ENCODE measurements at places on chromosomes 5 and 9.

GRCh38 chr9:70043689-70044489 lies at the start of gene MAMDC2:
Gene MAMDC2, plus strand, starts transcription at chr9:70043848. Its CDS starts 350 bp downstream, at chr9:70044198.
- DNase-seq, result no peak

DNA sequence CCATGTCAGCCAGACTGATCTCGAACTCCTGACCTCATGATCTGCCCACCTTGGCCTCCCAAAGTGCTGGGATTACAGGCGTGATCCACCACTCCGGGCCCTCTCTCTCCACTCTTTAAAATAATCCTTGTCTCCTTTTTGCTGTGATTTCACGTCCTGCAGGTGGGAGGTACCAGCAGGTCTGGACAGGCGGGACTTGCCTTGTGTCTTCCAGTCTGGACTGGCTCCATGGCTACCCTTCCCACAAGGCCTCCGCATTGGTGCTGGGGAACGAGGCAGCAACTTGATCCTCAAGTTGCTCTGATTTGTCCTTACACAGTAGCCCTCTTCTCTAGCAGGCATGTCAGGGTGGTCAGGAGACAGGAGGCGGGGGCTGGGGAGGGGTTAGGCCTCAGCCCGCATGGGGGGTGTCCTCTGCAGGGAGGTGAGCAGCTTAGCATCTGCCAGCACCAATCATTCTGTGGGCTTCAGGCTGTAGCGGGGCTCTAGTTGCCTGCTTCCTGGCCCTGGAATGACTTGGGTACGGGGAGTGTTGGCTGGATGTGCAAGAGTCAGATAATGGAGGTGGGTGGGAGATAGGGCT lies 54.3 kb downstream of the TENT4A start:
- DNase-seq, result no peak

GRCh38 chr5:174567506-174568141 lies 156.8 kb upstream of the MSX2 start:
- DNase-seq, result no peak

DNA sequence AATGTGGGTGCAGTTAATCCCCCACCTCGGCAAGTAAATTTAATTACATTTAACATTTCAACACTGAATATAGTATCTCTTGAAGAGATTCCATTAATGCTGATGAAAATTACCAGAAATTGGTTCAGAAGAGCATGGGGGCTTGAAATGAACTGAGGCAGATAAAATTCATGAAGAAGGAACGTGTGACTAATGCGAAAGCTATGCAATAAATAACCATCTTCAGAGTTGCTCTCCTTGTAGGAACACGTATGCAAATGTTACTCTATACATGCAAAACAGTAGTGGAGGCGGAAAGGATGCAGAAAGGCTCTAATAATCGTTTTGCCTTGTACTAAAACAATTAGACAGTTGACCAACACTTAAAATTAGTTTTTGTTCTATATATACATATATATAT lies 320.2 kb downstream of the CTNND2 start:
- no peak for DNase-seq

GRCh38 chr5:132456296-132456986 lies 34.1 kb downstream of the IRF1 start:
- DNase-seq, result no peak

DNA sequence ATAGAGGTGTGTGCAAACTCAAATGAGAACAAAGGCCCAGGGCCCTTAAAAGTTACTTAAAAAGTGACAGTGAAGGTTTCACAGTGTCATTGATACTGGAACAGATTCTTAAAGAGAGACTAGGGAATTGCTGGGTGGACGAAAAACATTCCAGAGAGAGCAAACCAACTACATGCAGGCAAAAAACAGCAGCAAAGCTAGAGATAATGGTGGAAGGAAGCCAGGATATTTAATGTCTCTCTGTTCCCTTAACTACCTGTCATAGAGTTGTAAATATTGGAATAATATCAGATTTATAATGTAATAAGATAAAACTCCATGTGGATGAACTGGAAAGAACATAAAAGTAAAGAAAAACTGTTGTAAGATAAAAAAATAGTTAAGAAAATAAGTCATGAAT lies 508.6 kb downstream of the TAF11L14 start:
- no peak for DNase-seq

DNA sequence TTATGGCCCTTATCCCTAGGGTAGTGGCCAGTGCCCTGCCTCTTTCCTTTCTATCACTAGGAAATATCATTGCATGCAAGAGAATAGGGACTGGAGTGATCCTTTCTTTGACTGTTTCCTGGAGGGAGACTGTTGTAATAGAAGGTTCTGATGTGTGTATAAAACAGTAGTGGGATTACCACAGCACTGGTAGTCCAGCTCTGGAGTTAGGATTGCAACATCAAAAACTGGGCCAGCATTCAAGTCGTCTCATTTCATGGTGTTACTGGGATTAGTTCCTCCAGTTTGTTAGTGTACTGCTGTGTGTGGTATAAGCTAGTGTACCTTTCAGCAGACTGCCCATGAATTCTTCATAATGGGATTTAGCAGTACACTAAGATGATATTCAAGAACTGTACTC lies 45.8 kb downstream of the KIAA1958 start:
- no peak for DNase-seq

- no peak for DNase-seq
Observed at GRCh38 chr9:21265421-21266189, 25.8 kb upstream of the IFNA14 start.

- DNase-seq, result no peak
Observed at GRCh38 chr5:124044613-124045012, 532.6 kb downstream of the CSNK1G3 start.

- DNase-seq, result no peak
Observed at GRCh38 chr9:115235221-115235620, 117.3 kb upstream of the TNC start.

DNA sequence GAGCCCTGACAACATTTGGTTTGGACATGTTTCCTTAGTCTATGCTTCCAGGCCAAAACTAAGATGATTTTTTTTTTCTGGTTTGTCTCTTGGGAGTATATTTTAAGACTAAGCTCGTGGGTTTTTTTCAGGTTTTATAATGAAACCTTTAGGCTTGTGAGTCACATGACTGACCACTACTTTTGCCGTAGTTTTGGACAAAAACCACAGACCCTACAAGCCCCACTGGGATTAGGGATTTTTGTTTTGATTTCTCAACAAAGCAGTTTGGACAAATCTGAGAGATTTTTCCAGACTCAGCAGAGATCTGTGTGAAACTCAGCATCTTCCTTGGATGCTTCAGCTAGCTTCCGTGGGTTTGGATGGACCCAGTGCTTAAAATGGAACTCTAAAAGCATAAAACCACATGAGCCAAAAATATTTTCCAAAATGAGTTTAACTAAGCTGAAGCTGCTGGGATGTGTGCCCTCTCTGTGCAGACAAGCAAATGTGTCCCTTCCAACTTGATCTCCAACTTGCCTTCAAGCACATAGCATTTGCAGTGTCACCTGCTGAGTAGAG lies 70.3 kb upstream of the SMIM15 start:
- DNase-seq, result no peak

DNA sequence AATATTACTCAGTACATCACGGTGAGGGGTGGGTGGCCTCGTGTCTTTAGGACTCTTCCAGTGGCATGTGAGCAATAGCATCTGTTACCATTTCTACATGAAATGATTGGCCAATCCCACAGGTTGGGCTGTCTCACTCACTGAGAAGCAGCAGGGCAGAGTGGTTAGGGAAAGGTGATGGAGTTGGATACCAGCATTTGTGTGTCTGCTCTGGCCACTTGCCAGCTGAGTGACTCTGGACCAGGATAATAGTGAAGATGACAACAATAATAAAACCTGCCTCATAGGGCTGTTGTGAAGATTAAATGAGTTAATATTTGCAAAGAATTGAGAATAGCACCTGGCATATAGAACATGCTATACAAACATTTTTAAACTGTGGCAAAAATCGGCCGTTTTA lies 42.0 kb downstream of the IQGAP2 start:
- DNase-seq, result no peak

DNA sequence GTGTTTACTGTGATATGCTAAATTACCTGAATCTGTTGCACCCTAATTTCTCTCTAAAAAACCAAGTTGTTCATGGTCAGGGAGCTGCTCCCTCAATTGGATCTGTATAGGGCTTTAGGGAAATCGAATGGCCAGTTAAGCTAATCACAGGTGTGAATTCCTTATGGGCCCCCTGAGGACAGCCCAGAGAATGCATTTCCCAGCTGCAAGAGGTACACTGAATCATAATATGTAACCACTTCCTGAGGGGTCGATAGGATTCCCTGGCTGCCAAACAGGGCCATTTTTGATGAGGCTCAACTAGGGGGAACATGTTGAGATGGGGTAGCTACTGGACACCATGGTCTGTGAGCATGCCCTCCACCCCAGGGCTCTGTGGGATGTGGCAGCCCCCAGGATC lies 478.6 kb downstream of the CCDC171 start:
- no peak for DNase-seq

- no peak for DNase-seq
Observed at GRCh38 chr5:139893873-139894272, 98.3 kb downstream of the PSD2 start.

DNA sequence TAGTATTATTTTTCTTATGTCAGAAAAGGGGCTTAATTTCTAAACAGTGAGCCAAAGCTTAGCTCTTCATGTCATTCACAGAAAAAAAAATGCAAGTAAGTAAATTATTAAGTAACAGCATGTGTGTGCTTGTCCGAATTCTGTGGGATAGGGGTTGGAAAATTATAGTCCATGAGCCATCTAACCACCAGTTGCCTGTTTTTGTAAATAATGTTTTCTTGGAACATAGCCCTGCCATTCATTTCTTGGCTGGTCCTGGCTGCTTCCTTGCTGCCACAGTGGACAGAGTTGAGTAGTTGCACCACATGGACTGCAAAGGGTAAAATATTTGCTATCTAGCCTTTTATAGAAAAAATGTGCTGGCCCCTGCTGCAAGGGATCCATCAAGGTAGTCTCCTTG lies 513.7 kb upstream of the WWC1 start:
- no peak for DNase-seq

DNA sequence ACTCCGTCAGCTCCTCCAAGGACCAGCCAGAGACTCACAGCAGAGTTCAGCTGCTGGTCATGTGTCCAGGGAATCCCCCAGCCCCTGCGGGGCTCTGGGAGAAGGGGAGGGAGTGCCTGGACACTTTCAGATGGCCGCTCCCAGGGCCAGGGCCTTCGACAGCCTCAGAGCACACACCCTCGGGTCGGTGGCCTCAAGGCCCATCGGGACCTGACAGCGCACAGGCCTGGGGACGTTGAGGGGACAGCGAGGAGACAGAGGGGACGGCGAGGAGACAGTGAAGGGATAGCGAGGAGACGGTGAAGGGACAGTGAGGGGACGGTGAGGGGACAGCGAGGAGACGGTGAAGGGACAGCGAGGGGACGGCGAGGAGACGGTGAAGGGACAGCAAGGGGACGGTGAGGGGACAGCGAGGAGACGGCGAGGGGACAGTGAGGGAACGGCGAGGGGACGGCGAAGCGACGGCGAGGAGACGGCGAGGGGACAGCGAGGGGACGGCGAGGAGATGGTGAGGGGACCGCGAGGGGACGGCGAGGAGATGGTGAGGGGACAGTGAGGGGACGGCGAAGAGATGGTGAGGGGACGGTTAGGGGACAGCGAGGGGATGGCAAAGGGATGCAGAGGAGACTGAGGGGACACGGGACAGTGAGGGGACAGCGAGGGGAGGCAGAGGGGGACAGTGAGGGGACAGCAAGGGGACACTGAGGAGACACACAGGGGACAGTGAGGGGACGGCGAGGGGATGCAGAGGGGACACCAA lies 47.3 kb downstream of the SLC12A7 start:
- no peak for DNase-seq

- DNase-seq, result no peak
Observed at GRCh38 chr9:6818292-6818922, 60.6 kb downstream of the KDM4C start.

GRCh38 chr5:138538943-138539627 lies 4.0 kb downstream of the ETF1 start:
- no peak for DNase-seq

DNA sequence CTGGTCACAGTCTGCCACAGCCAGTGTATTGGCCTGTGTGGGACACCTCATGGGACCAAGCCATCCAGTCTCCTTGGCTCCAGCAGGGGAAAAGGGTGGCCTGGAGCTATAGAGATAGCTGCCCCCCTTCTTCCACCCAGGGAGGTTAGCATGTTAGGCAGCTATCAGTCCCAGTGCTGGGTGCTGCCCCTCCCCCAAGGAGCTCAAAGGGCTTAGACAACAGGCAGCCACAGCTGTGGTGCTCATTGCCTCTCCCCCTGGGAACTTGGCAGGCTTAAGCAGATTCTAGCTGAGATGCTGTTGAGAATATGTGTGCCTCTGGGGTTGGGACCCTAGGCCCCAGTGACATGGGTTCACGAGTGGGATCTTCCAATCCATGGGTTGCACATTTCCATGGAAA lies 226.0 kb upstream of the PTGER4 start:
- no peak for DNase-seq

GRCh38 chr9:108191065-108191464 lies 664.7 kb downstream of the ACTL7B start:
- DNase-seq, result no peak

- DNase-seq, result no peak
Observed at GRCh38 chr5:133203317-133204305, 151.8 kb downstream of the HSPA4 start.

- DNase-seq, result no peak
Observed at GRCh38 chr9:108783326-108783725, 72.5 kb downstream of the ACTL7B start.

- no peak for DNase-seq
Observed at GRCh38 chr5:180472269-180472668, 21.9 kb upstream of the CNOT6 start.

- DNase-seq, result no peak
Observed at GRCh38 chr5:143693651-143694252, 118.2 kb upstream of the HMHB1 start.

DNA sequence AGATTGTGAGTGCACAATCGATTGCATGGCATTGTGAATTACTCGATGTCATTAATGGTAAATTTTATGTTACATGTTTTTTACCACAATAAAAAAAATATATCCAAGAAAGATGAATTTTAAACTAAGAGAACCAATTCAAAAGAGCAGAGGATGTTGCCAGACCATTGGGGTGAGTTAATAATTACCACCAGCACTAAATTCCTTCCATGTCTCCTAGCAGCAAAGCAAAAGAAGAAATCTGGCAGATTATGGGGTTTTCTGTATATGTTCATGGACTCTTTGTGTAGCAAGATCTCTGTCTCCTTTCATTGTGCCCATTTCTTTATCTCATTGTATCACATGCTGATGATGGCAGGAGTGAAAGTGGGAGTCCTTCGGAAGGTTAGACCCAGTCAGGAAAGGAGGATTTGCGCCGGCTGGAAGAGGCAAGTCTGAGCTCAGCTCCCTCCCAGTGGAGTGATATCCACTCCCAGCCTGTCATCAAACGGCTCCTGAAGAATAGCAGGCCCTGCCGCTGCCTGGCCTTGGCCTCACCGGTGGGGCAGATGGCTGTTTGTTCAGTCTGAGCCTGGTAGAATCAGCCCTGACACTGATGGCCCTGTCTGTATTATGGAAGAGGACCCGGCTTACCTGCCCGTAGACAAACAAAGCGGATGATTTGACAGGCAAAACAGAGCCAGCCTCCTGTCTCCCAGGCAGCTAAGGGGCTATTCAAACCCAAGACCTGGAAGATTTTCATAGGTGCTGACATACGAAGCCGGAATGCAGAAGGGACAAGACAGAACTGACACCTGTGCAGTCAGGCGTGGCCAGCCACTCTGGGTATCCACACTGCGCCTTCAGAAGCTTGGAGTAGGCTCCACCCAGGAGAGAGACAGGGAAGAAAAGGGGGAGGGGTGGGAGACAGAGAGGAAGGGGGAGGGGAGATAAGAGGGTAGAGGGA lies 21.9 kb upstream of the FOXE1 start:
- DNase-seq, result no peak

- no peak for DNase-seq
Observed at GRCh38 chr9:221989-222776, 7.5 kb downstream of the DOCK8 start.
